Melanocyte of skin (primary cell): ENCODE measurements at places on chromosomes 5 and 9. TPM values are rescaled to one million over a fixed set of nuclear protein-coding genes. Genes with fewer than 3 reads are reported as not detected.

The KCNV2 gene
- total RNA-seq, result not detected in 2 replicates

The OR13C9 gene
- total RNA-seq, result not detected in 2 replicates

The ADAMTSL1 gene
- total RNA-seq, result 0.69 and 6.5 TPM in 2 replicates

The OCLN gene
- total RNA-seq, result 0.34 and 1.1 TPM in 2 replicates

The NFIB gene
- 18.9 and 37.1 TPM in 2 replicates for total RNA-seq

The CNTFR gene
- total RNA-seq, result not detected in 2 replicates

The DTWD2 gene
- total RNA-seq, result 10.3 and 13.6 TPM in 2 replicates

The IL17B gene
- total RNA-seq, result not detected in 2 replicates

The ARHGEF28 gene
- total RNA-seq, result 3.3 and 6.8 TPM in 2 replicates

The TOMM5 gene
- total RNA-seq, result 157 and 162 TPM in 2 replicates

The SLC45A2 gene
- 209 and 347 TPM in 2 replicates for total RNA-seq

The CARTPT gene
- total RNA-seq, result not detected in 2 replicates

The NOTCH1 gene
- total RNA-seq, result 9.6 and 16.7 TPM in 2 replicates

The PCDHB11 gene
- under 0.01 TPM in 1 of 2 replicates, not detected in the other for total RNA-seq

The PTGES gene
- total RNA-seq, result 0.77 and 5.0 TPM in 2 replicates
